EL (cell line): ENCODE measurements at places on chromosomes 5 and 9.

DNA sequence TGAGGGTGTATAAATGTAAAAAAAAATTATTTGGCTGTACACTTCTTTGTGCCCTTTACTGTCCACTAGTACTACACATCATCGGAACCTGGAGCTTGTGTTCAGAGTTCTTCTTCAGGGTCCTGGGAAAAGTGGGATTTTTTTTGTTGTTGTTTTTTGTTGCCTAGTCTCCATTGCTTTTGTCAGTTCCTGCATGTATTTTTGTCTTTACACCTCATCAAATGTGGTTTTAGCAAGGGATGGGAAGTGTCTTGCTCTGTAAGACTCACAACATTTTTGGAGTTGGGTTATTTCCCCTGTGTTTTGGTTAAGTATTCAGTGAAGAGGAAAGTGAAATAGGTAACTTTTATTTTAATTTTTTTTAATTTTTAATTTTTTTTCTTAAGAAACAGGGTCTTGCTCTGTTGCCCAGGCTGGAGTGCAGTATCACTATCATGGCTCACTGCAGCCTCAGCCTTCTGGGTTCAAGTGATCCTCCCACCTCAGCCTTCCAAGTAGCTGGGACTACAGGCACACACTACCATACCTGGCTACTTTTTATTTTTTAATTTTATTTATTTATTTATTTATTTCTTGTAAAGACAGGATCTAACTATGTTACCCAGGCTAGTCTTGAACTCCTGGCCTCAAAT, 40.7 kb downstream of the GARNL3 start:
- DNase-seq, result no peak

DNA sequence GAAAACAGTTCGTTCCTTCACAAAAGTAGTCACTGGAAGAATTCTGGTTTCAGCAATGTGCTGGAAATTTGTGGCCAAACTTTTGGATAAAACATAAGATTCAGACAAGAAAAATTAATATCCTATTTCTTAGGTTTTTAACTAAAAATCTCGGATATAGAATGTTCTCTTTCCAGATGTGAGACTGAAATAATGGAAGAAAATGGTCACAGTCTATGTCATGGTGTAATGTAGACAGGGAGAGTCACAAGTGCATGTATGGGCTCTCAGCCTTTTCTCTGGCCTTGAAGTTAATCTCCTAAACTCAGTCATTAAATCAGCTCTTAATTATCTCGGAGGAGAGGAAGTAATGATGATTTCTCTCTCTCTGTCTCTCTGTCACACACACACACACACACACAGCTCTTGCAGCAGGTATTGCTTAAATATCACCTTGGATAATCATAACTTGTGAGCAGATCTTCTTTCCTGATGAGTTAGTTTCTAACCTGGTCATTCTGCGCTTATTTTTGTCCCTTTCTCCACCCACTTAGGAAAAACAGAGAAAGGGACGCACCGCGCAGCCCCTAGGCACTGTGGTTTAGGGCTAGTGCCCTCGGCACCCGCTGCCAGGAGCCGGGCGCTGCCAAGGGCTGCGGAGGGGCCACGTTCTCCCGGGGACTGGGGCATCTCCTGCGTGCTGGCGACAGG, 672 bp upstream of the ITGA2 start:
- DNase-seq, result no peak

DNA sequence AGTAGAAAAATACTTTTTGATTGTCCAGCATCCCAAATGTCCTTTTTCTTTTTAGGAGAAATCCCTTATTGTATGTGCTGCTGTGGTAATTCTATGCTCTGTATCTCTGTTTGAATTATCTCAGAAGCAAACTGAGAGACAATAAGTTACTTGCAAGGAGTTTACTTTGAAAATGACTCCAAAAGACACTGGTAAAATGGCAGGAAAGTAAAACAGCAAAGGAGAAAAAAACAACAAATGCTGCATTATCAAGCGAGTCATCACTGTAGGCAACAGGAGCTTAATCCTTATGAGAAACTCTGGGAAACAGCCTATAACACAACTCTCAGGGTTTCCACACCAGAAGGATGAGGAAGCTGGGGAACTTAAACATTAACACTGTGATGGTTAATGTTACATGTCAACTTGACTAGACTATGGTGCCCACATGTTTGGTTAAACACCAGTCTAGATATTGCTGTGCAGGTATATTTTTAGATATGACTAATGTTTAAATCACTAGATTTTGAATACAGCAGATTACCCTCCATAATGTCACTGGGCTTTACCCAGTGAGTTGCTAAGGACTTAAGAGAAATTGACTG, 92.6 kb upstream of the GAS1 start:
- peak; percentile 27 for DNase-seq

GRCh38 chr9:76605321-76605900, 146.4 kb downstream of the GCNT1 start:
- DNase-seq, result no peak

DNA sequence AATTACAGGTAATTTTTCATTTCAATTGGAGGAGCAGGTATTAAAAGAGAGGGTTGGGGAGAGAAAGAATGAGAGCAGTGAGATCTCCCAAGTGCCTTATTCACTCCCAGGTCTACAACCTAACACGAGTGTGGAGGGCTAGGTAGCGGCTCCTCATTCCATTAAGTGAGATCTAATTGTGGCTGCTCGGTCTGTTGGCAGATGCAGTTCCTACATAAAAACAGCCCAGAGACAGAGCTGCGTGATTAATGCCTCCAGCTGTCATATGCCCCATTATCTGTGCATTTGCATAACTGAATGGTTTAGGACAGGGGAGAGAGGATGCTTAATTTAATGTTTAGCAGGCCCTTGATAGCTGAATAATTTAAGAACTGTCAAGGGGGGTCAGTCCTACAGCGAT, 100.5 kb downstream of the PSAT1 start:
- no peak for DNase-seq

- no peak for DNase-seq
These were observed 277.8 kb downstream of the PRELID2 start for GRCh38 chr5:145557345-145557744.

DNA sequence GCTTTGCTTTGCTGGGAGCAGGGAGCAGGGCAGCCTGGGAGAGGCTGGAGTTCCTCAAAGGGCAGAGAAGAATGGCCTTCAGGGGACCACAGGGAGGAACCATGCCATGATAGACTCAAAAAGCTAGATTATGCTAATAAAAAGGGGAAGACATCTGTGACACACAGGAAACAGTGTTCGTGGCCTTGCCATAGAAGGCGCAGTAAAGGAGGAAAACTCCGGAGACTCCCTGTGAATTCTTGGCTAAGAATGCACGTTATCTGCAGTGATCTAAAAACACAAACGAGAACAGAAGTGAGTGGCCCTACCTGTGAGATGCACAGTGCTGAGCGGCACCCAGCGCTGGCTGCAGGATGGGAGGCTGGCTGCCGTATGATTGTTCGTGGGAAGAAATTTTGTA, 15.9 kb upstream of the LTC4S start:
- DNase-seq, result no peak

DNA sequence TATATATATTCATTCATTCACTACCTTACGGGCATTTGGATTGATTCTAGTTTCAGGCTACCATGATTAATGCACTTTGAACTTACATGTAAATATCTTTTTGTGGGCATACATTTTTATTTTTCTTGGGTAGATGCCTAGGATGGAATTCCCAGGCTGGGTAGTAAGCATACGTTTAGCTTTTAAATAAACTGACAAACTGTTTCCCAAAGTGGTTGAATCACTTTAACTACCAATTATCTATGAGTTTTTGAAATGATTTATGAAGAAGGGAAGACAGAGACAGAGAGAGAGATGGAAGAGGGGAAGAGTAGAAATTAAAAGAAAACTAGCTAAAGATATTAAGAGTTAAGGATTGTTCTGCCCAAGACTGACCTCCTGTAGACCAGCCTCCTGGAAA, 612.6 kb downstream of the PSAT1 start:
- DNase-seq, result peak; percentile 86

- no peak for DNase-seq
These were observed 75.1 kb upstream of the FER start for GRCh38 chr5:108672639-108673038.

DNA sequence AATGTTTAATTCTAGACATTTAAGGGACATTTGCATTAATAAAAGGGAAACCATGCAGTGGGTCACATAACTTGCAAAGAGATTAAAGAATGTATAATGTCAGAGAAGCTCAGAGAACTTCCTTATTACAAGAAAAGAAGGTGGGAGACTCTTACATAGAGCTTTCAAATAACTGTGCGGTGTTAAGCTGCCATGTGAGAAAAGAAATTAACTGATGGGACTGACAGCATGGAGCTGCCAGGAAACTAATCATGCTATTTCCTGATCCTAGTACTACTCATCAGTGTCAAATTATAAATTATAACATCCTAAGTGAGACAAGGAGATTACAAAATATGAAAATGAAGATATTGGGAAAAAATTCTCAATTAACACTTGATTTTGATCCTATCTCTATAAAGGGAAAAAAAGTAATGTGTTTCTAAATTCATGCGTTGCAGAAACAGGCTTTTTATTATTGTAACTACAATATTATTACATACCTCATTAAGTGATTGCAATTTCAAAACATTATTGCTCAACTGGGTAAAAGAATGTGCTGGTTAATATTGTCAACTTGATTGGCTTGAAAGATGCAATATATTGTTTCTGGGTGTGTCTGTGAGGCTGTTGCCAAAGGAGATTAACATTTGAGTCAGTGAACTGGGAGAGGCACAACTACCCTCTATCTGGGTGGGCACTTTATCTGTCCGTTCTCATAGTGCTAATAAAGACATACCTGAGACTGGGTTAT, 609.5 kb upstream of the NUDT12 start:
- DNase-seq, result no peak

DNA sequence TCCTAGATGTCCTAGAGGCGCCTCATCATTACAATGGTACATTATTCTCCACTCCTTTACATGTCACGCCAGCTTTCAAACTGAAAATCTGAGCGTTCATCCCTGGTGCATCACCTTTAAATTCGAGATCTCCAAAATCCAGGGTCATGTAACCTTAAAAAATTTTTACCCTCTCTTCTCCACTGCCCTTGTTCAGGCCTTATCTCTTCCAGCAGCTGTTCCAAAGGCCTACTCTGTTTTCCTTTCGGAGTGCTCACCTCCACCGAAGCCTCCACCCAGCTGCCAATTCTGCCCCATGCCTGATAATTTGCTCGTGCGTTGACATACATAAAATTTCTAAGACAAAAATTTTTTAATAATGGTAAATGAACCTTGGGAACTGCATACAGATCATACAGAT, 950 bp upstream of the MSH3 start:
- no peak for DNase-seq

DNA sequence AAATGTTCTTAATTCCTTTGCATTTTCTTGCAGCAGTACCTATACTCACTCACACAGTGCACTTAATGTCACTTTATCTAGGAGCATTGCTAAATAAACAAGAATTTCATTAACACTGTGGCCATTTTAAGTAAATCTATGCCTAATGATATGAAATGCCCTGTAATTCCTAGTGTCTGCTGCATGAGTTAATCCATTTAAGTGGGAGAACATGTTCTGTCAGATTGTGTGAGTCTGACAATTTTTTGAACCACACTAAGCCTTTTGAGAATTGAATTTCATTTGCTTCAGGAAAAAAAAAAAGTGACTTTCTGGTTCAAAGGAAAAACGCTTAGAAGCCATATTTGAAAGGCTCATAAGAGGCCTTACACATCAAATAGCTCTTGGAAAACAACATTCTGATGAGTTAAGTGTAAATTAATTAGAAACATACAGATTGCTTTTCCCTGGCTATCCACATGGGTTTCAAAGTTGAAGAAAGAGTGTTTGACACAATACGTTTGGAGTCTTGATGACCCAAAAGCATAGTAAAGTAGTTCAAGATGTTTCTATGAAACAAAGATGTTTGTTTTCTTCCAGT, 446.7 kb upstream of the GRAMD2B start:
- DNase-seq, result no peak

DNA sequence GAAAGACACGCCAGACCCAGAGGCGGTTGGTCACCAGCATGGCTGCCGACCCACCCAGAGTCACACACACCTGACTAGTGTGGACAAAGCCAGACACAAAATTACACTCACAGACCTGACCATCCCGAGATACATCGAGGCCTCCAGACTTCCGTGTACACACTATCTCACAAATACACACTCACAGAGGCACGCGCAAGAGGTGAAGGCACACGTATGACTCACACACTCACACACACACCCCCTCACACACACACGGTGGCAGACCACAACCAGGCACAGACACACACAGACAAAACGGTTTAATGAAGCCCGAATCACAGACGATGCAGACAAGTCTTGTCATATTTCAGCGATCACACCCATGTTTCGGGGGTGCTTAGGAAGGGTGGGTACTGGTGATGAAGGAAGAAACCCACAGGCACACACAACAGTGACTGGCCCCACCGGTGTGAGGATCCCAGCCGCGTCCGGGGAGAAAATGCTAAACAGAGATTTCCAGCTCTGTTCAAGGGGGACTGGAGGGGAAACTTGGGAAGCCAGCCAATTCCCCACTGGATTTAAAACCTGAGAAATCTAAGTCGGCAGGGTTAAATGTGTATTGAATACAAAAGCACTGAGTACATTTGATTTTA, 51.3 kb downstream of the CRB2 start:
- DNase-seq, result no peak

DNA sequence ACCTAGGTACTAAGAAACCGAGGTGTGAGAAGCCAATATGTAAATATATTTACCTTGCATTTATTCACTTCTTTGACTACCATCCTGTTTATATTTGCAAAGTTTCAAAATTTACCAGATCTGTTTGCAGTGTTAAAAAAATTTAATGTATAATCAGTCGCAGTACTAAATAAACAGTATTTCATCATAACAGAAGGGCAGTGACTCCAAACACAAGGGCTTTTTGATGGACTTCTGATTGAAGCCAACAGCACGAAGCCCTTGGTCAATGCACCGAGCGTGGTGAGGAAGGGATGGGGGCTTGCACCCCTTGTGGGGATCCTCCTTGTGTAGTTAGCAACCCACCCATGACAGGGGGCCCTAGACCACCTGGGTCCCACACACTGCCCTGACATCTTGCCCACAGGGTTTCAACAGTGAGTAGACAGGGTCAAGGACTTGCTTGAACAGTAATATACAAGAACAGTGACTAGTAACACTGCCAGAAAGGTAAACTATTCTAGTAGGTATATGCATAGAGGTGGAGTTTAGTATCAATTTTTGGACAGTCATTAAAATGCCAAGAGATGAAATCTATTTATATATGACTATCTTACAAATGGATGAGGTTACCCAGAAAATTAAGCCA, 52.6 kb upstream of the TBC1D9B start:
- DNase-seq, result no peak

GRCh38 chr5:123546657-123547056, 34.7 kb downstream of the CSNK1G3 start:
- DNase-seq, result no peak

DNA sequence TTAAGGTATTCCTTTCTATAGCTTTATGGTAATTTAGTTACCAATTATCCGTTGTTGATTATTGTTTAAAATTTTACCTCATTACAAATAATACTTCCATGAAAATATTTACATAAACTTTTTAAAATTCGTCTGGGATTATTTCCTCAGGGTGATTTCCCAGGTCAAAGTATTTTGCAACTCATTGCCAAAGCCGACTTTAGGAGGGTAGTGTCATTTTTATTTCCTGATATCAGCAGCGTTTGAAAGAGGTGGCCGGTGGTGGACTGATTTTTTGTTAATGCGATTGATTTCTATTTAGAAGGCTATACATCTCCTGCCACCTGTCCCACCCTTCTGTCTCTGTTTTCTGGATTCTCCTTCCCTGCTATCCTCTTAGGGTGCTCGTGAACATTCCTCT, 4.3 kb downstream of the ADAMTS16 start:
- no peak for DNase-seq
